ENCODE measurements at places on chromosomes 13 and 19. TPM values are rescaled to one million over a fixed set of nuclear protein-coding genes. Genes with fewer than 3 reads are reported as not detected.

SCEL gene
- 0.61 TPM for total RNA-seq

CHST8 gene
- total RNA-seq, result 0.13 TPM

TPM4 gene
- 457 TPM for total RNA-seq

KISS1R gene
- total RNA-seq, result 0.43 TPM

CDC42EP5 gene
- total RNA-seq, result not detected
